ENCODE measurements at places on chromosomes 1 and 21.

- DNase-seq, result no peak
Measured at GRCh38 chr1:214120951-214121350, 133.2 kb downstream of the PROX1 start.

DNA sequence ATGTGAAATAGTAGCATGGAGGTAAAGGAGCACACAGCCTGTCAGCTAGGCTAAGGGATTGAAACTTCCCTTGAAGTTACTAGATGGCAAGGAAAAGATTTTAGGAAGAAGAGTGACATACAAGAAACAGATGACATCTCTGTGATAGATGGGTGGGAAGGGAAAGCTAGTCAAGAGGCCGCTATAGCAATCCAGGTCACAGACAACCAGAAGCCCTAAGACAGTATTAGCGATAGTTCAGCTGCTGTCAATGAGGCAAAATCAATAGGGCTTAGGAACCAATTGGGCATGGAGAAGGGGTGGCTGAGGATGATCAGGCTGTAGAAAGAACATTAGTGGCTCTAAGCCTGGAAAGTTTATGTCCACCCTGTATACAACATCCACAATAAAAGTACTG is 111.1 kb downstream of the GLUL start:
- DNase-seq, result no peak

DNA sequence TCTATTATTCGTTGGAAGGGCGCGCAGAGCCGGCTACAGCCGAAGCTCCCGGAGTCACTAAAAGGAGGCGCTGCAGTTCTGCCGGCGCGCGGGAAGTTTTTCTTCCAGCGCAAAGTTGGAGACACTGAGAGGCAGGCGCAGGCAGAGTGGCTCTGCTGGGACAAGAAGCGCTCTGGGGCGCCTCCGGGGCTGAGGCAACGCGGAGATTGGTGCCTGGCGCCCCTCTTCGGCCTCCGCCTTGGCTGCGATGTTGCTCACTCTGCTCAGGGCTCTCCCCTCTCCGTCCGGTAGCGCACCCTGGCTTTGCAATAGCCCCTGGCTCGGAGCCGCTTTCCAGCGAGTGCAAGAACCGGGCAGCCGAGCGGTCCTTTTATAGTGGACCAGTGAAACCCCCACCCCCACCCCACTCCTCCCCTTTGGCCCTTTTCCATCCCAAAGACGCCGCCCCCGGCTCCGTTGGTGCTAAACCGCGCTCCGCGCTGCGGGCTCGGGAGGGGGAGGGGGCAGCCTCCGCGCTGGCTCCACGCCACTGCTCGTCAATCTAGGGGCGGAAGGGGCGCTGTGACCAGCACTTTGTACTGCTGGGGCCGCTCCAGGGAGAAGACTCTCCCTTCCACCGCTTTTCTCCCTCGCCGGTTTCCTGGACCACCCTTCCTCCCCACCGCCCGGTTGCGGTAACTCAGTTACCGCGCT is at the start of gene ADAMTS1:
Gene ADAMTS1, minus strand, starts transcription at position 344 of the 693 bp plus-strand sequence. CDS start 455 bp downstream, outside the sequence.
- DNase-seq, result peak; percentile 53

DNA sequence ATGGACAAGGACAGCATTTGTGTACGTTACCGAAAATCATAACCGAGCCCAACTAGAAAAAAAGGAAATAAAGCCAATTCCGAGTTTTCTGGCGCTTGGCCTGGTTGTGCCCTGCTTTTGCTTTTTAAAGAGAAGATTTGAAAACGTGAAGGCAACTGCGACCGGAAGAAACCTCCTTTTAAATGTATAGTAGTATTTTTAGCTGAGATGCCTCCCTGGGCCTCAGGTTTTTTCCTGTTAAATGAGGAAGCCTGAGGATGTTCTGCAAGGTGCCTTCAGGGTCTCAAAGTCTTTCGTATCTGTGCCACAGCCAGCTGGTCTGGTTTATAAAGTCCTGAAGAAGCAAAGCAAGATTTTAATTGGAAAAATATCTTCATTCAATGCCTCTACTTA is 371 bp upstream of the ODF2L start:
- no peak for DNase-seq

DNA sequence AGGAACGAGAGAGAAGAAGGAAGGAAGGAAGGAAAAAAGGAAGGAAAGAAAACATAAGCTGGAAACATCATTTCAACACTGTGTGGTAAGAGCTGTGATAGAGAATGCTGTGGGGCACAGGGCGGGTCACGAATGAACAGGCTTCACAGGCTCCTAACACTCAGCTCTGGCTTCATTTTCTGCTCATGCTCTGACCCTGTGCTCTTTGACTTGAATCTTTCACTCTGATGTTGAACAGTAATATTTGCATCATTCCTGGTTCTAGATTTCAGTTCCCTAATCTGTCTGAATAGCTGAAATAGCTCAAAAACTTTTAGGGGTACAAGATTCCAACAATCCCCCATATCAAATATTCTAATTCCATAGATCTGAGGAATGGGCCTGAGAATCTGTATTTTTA is 207.3 kb downstream of the LHX8 start:
- DNase-seq, result no peak

GRCh38 chr1:12552951-12553921 is 64.8 kb downstream of the DHRS3 start:
- no peak for DNase-seq

- DNase-seq, result no peak
Measured at GRCh38 chr1:100445565-100445964, 92.4 kb upstream of the GPR88 start.

DNA sequence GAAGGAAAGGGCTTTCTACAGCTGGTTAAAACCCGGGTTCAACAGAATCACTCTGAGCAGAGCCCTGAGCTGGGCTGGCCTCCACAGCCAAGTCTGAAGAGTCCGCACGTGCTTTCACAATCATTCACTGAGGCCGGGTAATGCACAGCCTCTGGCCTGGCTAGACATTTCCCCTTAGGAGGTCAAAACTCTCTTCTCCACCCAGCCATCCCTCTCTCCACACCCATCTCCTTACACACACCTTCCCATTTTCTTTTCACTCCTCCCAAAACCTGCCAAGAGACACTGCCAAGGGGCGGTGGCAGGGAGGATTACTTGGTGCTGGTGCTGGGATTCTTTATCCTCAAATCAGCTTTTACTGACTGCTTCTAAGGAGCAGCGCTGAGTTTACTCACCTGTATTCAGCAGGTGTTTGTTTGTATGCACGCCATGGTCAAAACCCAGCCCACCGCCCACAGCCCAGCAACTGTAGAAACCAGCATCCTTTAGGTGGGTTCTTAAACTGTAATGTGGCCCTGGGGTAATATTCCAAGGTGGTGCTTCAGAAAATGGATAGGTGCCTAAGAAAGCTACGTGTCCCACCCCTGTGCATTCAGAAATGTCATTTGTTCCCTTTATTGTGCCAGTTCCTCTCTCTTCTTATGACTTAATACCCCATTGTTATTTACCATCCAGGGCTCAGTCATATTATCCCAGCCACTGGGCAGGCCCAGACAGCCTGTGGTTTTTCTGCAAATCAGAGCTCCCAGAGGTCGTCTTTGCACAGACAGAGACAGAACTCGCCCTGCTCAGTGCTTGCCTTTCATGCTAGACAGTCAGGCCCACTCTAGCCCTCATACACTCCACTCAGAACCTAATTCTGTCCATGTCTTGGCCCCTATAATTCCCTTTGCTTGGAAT is 80.2 kb downstream of the ADSS2 start:
- no peak for DNase-seq

DNA sequence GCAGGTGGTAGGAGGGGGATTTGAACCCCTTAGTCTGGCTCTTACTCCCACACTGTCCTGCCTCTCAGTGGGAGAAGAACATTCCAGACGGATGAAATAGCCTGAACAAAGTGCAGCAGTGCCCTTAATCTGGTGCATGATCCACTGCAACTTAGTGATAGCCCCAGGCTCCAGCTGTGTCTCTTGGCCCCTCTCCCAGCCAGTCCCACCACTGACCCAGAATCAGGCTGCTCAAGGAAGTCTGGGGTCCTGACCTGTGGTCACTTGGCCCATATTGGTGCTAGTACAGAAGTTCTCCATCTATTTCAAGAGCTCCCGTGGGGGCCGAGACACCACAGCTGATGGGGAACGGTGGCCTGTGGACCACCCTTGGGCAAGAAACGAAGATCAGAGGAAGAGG is 255.0 kb downstream of the KAZN start:
- no peak for DNase-seq

DNA sequence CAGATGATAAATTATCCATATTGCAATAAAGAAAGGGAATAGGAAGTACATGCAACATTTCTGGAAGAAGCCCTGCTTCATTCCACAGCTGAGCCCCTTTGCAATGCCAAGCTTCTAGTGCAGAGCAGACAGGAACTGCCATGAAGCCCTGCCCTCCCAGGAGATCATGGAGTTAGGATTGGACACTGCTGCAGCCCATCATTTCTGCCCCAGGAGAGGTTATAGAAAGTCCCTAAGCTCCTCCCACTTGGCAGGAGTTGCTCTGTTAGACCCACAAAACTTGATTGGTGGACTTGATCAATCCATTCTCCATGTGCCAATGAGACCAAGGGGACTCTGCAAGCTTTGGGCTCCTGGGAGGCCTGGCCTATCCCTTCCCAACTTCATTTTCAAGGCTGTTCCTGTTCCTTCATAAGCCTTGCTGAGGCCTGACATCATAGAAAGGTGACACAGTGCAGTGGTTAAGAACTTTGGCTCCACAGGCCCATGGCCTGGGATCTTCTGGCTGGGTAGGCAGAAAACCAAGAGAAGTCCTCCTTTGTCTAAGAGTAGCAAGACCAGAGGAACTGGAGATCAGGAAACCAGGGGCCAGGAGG is 1.3 kb upstream of the LAPTM5 start:
- peak; percentile 94 for DNase-seq

- DNase-seq, result no peak
Measured at GRCh38 chr21:46168659-46169386, 13.4 kb upstream of the FTCD start.

- no peak for DNase-seq
Measured at GRCh38 chr21:16837321-16837720, 675.5 kb upstream of the CXADR start.

GRCh38 chr1:35603941-35604340 is 30.8 kb downstream of the TFAP2E start:
- DNase-seq, result no peak

DNA sequence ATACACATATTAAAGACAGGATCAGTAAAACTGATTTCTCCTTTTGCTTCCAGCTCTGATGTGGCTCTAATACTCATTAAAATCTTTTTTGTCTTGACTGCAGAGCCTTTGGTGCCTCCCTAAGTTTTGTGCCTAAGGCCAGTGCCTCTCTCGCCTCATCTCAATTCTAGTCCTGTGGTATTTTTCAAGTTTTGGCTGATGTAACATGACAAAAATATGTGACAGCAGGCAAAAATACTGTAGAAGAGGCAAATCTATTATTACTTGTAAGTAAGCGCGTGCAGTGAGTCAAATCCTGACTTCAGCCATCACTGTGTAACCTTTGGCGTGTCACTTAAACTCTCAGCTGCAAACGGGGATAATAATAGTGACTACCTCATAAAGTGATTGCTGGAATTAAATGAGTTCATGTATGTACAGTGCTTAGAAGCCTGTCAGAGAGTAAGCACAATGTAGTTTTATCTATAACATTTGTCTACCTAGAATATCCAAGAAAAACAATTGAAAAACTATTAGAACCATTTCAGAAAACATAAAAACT is 74.0 kb downstream of the MAB21L3 start:
- no peak for DNase-seq

GRCh38 chr1:51956528-51957509 is 33.7 kb downstream of the RAB3B start:
- no peak for DNase-seq

GRCh38 chr1:61056573-61057439 is 25.6 kb upstream of the NFIA start:
- DNase-seq, result peak; percentile 78

DNA sequence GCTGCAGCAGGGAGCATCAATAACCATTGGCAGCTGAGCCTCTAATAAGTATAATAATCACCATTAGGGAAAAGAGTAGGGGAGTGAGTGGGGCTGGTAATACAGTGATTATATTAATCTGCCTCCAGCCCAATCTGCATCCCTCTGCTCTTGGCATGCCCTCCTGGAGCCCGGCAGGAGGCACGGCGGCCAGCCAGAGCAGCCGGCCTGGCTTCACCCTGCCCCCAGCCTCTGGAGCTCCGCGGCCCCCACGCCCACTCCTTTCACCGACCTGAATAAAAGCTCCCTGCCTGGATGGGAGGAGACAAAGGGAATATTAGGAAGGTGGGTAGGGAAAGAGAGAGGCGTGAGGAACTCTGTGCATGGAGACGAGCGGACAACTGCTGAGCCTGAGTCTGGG is 28.3 kb downstream of the OPTC start:
- no peak for DNase-seq

GRCh38 chr1:30610917-30611316 is 112.5 kb downstream of the MATN1 start:
- DNase-seq, result no peak

DNA sequence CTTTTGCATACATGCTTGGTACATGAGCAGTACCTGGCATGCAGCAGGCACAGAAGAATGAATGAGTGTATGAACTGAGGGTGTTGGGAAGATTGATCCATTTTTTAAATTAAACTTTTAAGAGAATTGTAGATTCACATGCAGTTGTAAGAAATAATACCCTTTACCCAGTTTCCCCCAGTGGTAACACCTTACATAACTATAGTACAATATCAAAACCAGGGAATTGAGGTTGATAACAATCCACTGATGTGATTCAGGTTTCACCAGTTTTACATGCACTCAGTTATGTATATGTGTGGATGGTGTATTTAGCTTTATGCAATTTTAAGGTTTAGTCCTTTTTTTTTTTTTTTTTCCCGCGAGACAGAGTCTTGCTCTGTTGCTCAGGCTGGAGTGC is 20.5 kb downstream of the TRABD2B start:
- no peak for DNase-seq

DNA sequence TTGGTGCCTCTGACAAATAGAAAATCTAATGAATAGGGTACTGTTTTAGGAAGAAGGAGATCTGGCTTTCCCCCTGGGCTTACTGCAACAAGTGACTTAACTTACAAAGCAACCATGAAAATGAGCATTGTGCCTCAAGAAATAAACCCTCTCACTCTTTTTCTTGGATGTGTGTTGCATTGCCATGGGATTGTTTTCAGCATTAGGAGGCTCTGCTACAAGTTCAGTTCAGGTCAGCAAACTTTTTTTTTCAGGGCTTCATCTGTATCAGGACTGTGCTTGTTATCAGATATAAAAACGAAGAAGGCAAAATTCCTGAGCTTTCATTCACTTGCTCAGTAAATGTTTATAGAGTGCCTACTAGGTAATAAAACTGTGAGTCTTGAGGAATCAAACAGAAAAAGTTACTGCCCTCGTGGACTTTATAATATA is 37.8 kb upstream of the DOCK7 start:
- DNase-seq, result no peak

GRCh38 chr1:15963968-15964648 is 11.8 kb downstream of the ZBTB17 start:
- no peak for DNase-seq

GRCh38 chr1:32073299-32074229 is 825 bp downstream of the TMEM39B start:
- DNase-seq, result no peak

DNA sequence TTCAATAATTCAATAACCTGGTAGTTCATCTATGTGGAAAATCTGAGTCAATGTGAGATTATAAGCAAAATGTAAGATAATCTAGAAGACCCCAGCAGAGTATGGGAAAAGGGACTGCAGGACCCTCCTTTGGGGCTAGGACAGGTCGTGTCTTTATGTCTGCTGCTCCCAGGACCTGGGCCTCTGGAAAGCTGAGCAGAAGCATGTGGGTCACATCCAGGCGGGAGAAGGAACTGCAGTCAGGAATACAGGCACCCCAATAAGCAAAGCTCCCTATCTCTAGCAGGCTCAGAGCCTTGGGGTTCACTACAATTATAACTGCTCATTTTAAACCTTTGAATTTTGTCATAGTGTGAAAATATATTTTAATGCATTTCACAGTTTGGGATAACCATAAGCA is 73.9 kb upstream of the MCOLN3 start:
- no peak for DNase-seq

GRCh38 chr1:201551877-201552731 is 13.2 kb downstream of the NAV1 start:
- DNase-seq, result peak; percentile 53

All from hematopoietic multipotent progenitor cell treated with erythropoietin and hydrocortisone succinate and interleukin-3 and kit ligand, for 6 days (in vitro differentiated cells).